ENCODE measurements at places on chromosomes 16 and 17.

GRCh38 chr17:56434610-56435009, 158.9 kb upstream of the NOG start:
- DNase-seq = no peak

- DNase-seq = no peak
Observed at GRCh38 chr17:50289278-50289677, 15.0 kb downstream of the TMEM92 start.

DNA sequence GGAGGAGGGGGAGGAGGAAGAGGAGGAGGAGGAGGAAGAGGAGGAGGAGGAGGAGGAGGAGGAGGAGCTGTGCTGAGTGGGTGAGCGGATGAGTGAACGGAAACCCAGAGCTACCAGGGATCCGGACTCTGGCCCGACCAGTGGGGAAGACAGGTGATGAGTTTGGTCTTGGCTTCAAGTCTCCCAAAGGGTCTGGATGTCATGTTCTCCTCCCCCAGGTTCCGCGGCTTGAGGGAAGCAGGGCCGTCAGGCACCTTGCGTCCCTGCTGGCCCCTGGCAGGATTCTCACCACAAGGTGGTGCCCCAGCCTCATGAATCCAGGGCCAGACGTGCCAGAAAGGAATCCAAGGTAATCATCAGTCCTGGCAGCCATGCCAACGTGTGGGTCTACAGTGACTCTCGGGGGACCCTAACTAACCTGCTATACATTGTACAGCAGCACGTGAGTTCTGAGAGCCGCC, 13.5 kb upstream of the ABAT start:
- DNase-seq = peak; percentile 60

DNA sequence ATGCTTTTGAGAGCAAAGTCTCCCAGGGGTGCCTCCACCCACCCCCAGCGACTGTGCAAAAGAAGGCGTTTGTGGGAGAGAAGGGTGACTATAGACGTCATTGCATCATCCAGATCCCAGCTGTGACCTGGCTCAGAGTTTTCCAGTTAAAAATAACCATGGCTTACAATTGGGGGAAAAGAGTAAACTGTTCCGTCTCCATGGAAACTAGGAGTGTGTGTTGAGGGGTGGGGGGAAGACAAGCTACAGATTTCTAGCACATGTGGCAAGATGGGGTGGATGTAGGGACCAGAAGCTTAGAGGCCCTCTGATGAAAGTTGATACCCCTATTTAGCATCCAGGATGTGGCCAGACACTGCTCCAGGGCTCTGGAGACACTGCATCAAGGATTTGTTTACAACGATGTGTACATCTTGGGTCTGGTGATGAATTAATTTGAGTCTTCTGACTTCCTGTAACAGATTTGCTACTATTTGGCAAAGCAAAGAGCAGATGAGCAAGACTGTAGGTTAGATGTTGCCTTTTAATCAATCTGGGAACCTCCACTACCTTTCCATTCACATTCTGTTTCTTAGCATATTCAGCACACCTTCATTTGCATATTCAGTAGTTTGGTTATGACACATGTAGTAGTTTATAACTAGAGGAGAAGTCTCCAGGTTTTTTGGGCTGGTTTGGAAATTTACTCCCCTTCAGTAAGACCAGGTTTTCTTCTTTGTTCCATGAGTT, 6.2 kb upstream of the DUSP14 start:
- no peak for DNase-seq

DNA sequence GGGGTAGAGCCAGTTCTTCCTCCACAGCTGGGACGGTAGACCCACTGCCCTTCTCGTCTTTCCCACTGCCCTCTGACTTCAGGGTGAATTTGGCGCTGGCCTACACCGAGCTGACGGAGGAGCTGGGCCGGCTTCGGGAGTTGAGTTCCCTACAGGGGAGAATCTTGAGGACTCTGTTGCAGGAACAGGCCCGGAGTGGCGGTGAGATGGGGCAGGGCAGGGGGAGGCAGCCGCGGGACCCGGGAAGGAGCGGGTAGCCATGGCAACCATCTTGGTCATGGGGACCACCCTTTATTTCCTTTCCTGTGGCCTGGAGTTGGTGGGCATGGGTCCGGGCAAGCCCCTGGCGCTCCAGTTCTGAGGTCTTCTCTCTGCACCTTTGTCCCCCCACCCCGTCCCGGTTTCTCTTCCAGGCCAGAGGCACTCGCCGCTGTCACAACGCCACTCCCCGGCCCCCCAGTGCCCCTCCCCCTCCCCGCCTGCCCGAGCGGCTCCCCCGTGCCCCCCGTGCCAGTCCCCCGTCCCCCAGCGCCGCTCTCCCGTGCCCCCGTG, 14.4 kb downstream of the TBKBP1 start:
- DNase-seq = no peak

- DNase-seq = no peak
Observed at GRCh38 chr17:20246692-20247091, 220.6 kb downstream of the LGALS9B start.

DNA sequence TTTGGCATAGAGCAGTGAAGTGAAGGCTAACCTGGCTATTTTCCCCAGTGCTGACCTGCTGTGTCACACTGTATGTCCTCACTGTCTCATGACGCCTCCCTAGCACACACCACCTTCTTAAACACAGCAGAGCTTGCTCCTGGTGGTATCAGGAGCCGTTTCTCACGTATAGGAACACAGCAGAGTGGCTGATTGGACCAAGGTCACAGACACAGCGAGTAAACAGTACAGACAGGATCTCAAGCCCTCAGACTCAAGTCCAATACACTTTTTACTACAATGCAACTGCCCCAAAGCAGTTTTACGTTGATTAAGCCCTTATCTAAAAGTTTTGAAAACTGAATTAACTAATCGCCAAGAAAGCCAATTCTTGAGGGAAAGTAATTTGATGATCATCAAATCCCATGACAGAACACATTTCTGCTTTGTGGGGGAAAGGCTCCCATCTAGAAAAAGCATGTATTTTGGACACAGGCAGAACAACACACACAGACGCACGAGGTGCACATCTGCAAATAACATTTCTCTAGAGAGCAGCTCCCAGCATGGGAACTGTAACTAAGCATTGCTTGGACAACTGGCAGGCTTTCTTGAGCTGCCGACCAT, 15.2 kb downstream of the ARHGAP17 start:
- no peak for DNase-seq

DNA sequence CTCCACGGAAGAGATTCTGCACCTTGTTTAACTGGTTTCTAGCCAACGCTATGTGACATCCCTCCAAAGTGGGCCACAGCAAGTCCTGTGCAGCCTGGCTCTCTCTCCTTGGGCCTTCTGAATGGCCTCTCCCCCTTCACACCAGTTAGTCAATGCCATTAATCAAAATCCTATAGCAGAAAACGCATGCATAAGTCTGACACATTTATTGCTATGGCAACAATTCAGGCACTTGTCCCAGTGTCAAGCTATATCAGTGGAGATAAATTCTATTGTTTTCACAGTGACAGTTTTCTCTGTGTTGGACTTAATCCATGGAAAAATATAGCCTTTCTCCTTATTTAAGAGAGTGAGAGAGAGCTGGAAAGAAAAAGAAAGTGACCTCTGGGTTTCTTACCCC, 87.2 kb upstream of the TOX3 start:
- no peak for DNase-seq

DNA sequence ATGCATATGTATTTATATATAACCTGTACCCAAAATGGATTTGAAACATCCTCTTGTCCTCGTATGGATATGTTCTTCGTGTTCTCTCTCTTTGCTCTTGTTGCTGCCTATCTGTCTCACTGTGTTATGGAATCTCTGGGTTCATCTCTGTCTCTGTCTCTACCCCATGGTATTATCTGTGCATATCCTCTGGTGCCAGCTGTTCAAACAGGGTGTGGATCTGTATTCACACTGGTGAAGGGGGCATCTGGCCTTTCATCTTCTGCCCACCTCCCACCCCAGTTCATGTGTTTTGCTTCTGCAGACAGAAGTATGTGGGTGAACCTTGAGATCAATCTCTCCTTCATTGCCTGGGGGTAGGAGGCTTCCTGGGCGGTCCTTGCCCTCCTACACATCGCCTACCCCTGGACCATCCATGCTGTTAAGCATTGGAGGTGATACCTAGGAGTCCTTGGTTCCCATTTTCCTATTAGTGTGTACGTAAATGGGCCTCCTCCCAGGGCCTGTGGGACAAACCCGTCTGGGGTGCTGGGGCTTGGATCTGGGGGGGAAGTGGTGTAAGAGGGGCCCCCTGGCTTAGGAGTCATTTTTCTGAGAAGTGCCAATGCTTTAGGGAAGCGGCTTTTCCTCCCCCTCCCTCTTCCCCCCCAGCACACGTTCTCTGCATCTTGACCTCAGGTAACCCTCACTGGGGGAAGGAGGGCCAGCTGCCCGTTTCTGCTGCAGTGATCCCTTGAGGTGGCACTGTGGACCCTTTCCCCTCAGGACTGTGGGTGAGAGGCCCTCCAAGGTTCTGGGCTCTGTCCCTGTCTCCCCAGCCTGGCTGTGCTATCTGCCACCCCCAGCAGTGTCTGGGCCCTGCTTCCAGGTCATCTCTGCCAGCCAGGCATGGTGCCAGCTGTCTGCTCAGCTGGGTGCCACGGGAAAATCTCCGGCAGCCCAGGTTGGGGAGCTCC, 21.1 kb downstream of the RARA start:
- peak; percentile 76 for DNase-seq

DNA sequence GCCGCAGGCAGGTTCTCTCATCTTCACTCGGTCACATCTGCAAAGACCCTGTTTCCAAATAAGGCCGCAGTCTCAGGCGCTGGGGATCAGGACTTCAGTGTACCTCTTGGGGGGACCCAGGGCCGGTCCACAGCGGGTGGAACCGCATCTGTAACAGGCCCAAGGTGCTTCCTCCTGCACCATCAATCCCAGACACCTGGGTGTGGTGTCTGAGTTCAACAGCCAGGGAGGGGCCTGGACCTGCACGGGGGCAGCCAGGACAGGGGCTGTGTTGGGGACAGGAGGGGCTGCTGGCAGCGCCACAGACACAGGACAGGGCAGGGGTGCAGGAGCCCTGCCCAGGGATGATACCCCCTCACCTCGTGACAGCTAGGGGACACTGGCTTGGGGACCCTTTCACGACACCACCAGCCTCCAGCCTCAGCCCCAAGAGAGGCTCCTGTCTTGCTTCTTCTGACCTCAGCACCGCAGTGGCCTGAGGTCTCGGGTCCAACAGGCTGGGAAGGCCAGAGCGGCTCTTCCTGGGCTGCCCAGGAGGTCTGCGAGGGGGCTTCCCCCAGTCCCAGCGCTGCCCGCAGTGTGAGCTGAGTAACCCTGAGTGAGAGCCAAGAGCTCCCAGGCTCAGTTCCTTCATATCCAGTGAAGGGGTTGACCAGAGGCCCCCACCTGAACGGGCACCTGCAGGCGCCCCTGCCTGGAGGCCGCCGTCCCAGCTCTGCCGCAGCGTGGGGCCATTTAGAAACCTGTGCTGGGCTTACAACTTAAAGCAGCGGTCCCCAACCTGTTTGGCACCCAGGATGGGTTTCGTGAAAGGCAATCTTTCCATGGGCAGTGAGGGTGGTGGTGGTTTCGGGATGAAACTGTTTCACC, 30.7 kb upstream of the BAHCC1 start:
- DNase-seq = no peak

DNA sequence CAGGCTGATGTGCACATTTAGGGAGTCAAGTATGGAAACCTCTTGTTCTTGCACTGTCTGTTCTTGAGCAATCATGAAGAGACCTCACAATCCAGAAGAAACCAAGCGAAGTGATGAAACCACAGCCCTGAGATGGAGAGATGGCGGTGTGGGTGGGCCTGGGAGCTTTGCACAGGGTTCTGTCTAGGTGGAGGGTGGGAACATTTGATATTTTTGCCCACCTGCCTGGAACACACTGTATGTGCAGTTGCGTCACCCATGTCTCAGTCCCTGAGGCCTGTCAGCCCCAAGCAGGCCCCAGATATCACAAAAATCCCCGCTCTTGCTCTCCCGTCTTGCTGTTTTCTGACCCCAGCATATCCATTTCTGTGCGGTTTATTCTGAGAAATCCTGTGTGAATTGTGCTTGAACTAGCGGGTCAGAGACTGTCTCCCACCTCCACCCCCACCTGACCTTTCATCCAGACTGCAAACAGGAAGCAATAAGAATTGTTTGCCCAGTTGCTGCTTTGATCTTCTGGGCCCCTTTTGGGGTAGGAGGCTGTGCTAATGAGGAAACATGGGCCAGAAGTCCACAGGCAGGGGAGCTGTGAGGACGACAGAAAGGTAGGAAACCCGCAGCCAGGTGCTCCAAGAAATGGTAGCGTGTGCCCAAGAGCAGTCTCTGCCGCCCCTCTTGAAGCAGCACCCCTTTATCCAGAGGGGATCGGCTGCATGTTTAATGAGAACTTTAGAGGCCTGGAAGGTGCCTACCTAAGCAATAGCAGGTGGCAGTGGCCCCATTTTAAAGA, 183.8 kb downstream of the CCDC182 start:
- no peak for DNase-seq

- no peak for DNase-seq
Observed at GRCh38 chr16:56989988-56990387, 631 bp downstream of the NLRC5 start.

GRCh38 chr17:50347894-50348291, 2.0 kb downstream of the XYLT2 start:
- no peak for DNase-seq

DNA sequence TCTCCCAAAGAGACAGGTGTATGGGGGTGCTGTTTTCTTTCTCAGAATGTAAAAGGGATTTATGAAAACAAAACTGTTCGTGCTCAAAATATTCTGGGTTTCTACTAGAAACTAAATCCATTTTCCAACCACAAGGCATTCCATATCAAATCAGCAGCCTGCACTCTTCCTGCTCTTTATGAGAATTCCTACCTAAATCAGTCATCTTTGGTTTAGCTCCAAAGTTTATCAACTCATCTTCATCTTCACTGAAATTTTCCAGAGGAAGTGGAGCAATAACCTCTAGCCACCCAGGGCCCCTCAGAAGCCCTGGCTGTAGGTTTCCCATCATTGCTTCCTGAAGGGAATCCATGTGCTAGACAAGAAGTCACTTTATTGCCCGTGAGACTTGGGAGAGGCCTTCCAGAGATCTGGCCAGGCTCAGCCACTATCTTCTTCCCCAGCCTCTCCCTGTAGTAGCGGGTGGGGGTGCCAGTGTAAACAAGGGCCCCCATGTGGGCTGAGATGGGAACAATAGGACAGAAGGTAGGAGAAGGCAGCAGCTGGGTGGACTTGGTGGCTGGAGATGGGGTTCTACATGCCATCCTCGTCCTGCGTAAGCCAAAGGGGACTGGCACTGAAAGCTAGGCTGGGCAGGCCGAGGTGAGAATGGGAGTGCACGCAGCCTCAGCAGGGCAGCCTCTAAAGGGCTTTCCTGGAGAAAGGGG, 22.0 kb upstream of the ALDH3A1 start:
- DNase-seq = no peak

DNA sequence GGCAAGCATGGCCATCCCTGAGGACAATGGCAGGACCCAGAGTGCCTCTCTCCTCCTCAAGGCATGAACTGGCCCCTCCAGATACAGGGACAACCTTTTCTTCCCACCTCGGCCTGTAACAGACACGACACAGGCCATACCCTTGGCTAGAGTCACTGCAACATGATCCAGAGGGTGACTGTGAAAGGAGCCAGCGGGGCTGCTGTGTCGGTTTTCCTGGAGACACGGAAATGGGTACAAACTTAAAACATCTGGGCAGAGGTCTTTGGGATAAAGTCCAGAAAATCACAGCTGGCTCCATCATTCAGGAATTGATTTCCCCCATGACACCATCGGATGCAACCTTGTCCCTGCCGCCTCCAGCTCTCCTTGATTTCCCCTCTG, 5.3 kb downstream of the CEP295NL start:
- no peak for DNase-seq

Measured in NCI-H2081 (cell line).